ENCODE measurements at places on chromosomes 6 and 20.

DNA sequence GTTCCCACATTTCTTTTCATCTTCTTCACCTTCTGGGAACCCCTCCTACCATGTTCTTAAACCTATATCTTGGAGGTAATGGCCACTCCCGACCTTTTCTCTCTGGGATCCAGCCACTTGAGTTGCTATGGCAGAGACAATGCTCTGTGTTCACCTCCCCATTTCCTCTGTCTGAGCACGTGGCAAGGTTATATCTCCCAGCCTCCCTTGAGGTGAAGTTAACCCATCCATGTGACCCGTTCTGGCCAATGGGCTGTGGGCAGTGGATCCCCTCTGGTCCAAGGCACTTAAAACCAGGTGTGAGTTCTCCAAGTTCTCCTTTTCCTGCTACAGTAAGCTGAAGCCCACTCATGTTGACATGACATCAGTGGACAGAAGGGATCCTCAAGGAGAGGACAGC, 261.4 kb downstream of the LRFN2 start:
- DNase-seq = no peak

DNA sequence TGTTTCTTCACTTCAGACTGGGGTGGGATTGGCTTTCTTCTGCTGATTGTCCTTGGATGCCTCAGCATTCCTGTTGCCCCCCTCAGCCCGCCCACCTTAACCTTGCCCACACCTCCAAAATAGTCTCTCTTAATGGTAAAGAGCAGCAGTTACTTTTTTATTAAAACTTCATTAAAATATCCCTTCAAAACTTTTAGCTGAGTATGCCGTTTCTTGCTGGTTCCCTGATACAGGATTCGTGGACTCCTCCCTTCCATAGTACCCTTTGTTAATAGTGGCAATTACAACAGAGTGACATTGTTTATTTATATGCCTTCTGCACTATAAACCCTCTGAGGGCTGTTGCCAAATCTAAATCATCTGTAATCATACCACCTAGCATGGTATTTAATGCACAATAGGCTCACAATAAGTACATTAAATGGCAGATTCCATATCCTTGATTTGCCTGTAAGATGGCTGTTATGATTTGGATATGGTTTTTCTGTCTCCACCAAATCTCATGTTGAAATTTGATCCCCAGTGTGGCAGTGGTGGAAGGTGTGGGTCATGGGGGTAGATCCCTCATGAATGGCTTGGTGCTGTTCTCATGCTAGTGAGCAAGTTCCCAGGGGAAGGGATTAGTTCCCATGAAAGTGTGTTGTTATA, 3.5 kb upstream of the MOCS1 start:
- DNase-seq = no peak

DNA sequence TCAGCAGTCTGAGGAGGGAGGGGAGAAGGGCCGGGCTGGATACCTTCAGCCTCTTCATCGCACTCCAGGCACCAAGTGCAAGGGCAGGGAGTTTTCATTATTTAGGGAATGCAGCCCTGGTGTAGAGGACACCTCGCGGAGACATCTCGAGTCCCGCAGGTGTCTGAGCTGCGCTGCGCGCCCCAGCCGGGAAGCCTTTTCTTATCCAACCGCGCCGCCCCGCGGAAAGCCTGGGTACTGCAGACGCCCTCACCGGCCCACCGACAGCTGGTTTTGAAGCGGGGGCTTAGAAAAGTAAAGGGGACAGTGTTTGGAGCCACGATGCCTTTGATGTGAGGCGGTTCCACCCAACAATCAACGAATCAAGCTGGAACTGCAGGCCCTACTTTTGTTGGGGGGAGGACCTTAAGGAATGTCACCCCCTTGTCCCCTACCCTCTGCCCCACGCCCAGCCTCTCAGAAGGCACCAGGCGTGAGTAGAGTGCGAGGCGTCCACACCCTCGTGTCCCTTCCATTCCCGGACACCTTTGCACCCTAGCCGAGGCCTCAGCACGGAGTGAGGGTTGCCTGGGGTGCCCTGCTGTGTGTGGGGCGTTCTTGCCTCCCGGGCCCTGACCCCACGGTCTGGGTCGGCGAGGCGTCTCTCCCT, 8.6 kb downstream of the NKX2-2 start:
- peak; percentile 48 for DNase-seq

GRCh38 chr6:86952991-86953390, 15.7 kb downstream of the HTR1E start:
- DNase-seq = no peak

GRCh38 chr6:112321322-112321721, 25.8 kb upstream of the RFPL4B start:
- no peak for DNase-seq

Data from left lung (tissue), 14 donors.